ENCODE measurements at places on chromosomes 11 and 22.

- DNase-seq: no peak
Observed at GRCh38 chr11:64754124-64754918, 5.5 kb downstream of the PYGM start.

DNA sequence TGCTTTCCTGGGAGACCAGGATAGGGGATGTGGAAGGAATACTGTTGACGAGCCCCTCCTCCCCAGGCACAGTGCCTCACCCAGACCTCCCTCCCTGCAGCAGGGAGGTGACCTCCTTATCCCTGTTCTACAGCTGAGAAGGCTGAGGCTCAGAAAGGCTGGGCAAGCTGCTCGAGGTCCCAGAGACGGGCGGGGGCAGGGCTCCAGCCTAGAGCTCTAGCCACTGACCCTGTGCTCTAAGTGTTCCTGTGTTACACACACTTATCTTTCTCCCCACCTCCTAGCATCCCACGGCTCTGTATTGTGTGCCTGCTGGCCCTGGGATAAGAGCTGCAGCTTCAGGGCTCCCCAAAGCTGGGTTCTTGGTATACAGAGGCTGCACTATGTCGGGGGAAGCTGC is 7.9 kb downstream of the CCDC134 start:
- DNase-seq: no peak

- DNase-seq: no peak
Observed at GRCh38 chr11:64126796-64127195, 39.1 kb downstream of the MACROD1 start.

GRCh38 chr11:831961-832528 is 707 bp upstream of the CD151 start:
- DNase-seq: no peak

DNA sequence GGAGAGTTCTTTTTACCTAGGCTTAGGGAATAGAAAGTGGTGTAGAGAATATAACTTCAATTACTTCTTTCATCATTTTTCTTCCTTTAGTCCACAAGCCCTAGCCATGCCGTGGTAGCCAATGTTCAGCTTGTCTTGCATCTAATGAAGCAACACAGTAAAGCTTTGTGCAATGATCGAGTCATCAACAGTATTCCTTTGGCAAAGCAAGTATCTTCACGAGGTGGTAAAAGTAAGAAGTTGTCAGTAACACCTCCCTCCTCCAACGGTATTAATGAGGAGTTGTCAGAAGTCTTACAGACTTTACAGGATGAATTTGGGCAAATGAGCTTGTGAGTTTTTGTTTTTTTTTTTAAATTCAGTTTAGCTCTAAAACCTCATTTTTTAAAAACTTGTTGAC is 37.4 kb downstream of the CEP57 start:
- no peak for DNase-seq

- no peak for DNase-seq
Observed at GRCh38 chr11:95764267-95764898, 25.2 kb downstream of the FAM76B start.

GRCh38 chr11:5631417-5631816 is 6.6 kb downstream of the TRIM34 start:
- no peak for DNase-seq

DNA sequence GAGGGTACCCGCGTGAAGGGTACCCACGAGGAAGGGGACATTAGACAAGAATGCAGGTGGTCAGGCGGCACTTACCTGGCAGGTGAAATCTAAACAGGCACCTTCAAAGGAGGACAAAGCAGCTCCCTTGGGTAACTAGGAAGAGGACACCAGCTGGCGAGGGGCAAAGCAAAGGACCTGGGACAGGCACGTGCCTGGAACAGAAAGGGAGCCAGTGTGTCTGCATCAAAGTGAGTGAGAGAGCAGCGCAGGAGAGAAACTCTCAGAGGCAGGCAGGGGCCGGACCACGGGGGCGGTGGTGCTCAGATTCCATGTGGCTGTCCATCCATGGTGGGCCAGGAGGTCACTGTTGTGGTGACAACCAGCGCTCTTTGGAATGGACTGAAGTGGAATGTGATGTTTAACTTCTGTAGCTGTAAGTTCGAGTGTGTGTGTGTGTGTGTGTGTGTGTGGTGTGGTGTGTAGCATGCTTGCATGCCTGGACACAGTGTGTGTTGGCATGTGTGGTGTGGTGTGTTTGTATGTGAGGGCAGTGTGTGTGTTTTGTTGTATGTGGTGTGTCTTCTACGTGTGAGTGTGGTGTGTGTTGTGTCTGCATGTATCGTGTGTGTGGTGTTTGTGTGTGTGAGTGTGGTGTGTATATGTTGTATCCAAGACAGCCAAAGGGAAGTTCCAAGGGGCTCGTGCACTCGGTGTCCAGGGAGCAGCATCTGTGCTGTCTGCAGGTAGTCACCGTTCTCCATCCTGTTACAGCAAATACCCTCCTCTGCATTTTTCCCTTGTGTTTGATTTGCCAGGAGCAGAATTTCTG is 86.4 kb downstream of the CDKN1C start:
- DNase-seq: no peak

GRCh38 chr11:47007579-47007978 is 71.0 kb downstream of the CSTPP1 start:
- no peak for DNase-seq

GRCh38 chr11:83713708-83714107 is 427.5 kb upstream of the CCDC90B start:
- no peak for DNase-seq

DNA sequence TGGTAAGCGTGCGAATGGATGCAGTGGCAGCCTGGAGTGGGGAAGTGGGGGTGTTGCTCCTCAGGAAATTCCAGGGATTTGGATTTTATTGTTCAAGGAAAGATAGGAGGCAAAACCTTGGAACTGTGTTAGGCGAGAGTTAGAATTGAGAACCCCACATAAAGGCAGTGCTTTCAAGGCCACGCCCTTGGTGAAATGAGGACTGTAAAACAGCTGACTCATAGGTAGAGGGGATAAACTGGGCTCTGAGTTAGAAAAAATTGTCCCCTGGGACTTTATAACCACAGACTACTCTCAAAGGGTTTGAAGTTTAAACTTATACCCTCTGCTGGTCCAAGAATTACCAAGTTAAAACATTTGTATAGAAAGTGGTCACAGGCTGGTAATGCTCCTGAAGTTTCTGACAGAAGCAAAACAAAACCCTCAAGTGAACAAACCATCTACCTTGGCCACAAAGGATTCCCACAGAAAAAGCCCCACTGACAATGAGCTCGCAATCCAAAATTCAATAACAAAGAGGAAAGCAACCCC is 250.3 kb upstream of the TBCEL start:
- DNase-seq: no peak

GRCh38 chr11:18974192-18974591 is 35.0 kb upstream of the MRGPRX1 start:
- no peak for DNase-seq

DNA sequence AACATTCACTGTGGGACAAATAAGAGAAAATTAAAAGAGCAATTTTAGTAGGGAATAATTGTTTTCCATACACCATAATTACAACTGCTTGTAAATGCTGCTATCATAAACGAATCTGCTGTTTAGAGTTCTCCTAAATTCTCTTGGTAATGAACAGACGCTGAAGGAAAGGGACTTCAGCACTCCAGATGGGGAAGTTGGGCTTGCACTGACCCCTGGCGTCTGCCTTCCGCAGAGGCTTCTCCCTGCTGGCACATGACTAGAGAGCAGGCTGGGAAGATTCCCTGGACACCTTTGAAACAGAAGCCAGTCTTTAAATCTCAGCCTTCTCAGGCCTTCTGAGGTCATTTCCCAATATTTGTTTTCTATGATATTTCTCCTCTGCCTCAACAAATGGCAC is 84.1 kb downstream of the NXPE2 start:
- DNase-seq: no peak

GRCh38 chr11:75873417-75874221 is 58.6 kb downstream of the UVRAG start:
- no peak for DNase-seq

- no peak for DNase-seq
Observed at GRCh38 chr11:8989453-8989852, 14.3 kb downstream of the NRIP3 start.

- no peak for DNase-seq
Observed at GRCh38 chr22:28222976-28223745, 304.1 kb upstream of the PITPNB start.

GRCh38 chr11:27024865-27025264 is 15.8 kb upstream of the BBOX1 start:
- DNase-seq: no peak

GRCh38 chr11:110468121-110468520 is 38.4 kb downstream of the FDX1 start:
- DNase-seq: no peak

GRCh38 chr22:27394806-27395404 is 406.7 kb downstream of the MN1 start:
- DNase-seq: no peak

- no peak for DNase-seq
Observed at GRCh38 chr11:132631989-132632388, 900.3 kb downstream of the OPCML start.

DNA sequence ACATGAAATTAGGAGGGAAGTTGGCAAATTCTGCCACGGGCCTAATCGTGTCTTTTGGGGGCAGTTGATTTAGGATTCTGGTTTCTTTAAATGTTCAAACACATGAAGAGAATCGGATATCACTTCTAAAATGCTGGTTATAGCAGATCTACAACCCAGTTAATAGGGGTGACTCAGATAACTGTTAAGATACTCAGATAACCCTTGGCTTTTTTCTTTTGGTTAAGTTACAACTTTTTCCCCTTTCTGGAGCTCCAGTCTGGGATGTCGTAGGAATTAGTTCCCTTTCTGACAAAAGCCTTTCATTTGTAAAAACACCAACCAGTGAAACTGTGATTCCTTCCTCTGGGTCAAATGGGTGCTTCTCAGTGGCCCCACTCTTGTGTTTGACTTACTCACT is 976 bp downstream of the DEPDC7 start:
- no peak for DNase-seq

GRCh38 chr22:37665487-37665886 is 7.0 kb downstream of the PDXP start:
- no peak for DNase-seq

DNA sequence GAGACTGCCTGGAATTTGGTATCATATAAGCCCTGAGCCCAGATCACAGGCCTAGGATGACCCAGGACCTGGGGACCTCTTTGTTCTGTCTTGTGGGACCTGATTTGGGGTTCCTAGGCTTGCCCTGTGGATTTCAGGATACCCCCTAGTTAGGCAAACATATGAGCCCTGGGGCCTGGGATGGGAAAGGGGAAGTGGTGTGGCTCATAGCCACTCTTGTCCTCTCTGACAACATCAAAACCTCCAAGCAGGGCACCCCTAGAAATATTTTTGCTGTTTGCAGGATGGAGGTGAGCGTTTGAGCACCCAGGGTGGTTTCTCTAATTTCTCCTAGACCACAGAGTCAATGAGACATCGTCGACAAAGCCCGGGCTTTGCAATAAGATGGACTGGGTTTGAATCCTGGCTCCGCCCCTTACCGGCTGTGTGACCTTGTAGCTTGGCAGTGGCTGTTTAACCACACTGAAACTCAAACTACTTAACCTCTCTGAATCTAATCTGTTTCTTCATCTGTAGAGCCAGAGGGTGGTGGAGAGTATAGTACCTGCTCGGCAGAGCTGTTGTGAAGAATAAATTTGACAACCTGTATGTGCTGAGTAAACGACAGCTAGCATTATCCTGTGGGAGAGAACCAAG is 5.3 kb upstream of the LRRC10B start:
- DNase-seq: no peak

- no peak for DNase-seq
Observed at GRCh38 chr22:27537501-27537900, 264.1 kb downstream of the MN1 start.

DNA sequence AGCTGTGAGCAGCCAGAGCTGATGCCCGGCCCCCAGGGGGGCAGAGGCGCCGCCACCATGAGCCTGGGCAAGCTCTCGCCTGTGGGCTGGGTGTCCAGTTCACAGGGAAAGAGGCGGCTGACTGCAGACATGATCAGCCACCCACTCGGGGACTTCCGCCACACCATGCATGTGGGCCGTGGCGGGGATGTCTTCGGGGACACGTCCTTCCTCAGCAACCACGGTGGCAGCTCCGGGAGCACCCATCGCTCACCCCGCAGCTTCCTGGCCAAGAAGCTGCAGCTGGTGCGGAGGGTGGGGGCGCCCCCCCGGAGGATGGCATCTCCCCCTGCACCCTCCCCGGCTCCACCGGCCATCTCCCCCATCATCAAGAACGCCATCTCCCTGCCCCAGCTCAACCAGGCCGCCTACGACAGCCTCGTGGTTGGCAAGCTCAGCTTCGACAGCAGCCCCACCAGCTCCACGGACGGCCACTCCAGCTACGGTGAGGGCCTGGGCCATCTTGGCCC is 6.1 kb downstream of the CDC42EP1 start:
- DNase-seq: no peak

DNA sequence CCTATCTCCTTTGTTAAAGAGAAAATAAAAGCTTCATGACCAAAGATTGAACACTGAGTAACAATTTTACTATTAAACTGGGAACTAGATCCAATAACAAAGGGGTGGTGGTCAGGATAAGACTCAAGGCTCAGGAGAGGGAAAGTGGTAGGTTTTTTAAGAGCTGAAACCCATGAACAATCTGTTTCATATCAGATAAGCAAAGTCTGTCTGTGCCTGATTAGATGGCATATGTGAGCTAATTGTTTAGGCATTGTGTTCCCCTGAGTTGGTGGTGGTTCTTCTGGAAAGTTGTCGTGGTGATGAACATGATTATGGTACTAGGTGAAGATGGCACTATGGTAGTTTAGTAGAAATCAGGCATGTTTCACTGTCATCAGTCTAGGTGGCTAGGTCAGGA is 24.4 kb downstream of the USP47 start:
- DNase-seq: no peak

DNA sequence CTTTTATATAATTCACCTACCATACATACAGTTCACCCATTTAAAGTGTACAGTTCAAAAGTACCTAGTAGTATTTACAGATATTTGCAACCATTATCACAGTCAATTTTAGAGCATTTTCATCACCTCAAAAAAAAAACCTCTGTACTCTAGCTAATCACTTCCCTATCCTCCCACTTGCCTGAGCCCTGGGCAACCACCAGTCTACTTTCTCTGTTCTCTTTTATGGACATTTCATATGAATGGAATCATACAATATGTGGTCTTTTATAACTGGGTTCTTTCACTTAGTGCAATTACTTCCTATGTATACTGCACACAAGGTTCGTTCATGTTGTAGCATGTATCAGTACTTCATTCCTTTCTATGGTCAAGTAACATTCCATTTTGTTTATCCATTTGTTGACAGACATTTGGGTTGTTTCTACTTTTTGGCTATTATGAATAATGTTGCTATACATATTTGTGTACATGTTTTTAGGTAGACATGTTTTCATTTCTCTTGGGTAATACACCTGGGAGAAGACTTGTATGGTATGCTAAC is 17.8 kb upstream of the NEU3 start:
- DNase-seq: no peak

Data from esophagus squamous epithelium (tissue), 5 donors.